Activated B cell treated with CpG ODN at 0.5 μM for 24 hours (primary cell): ENCODE measurements at places on chromosomes 4 and X.

GRCh38 chrX:8653956-8654355, 78.0 kb downstream of the ANOS1 start:
- no peak for DNase-seq

DNA sequence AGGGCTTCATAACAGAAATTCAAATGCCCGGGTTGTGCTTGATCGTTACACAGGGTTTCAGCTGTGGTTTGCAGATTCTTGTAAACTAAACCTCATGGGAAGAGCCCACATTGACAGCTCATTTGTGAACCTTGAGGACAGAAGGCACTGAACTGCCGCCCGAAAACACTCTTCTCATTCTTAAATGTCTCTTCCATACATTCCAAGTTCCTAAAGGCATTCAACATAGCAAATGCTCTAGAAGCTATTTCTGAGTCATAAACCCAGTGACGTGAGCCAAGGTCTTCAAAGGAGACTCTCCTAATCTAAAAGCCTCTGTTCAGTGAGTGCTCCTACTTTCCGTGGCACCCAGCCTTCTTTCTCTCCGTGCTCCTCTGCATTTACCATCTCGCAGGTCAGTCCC, 737.8 kb upstream of the FRG1 start:
- no peak for DNase-seq

GRCh38 chr4:2512396-2513135, 23.9 kb upstream of the FAM193A start:
- no peak for DNase-seq

- no peak for DNase-seq
Measured at GRCh38 chrX:30593440-30594200, 16.1 kb upstream of the TASL start.

DNA sequence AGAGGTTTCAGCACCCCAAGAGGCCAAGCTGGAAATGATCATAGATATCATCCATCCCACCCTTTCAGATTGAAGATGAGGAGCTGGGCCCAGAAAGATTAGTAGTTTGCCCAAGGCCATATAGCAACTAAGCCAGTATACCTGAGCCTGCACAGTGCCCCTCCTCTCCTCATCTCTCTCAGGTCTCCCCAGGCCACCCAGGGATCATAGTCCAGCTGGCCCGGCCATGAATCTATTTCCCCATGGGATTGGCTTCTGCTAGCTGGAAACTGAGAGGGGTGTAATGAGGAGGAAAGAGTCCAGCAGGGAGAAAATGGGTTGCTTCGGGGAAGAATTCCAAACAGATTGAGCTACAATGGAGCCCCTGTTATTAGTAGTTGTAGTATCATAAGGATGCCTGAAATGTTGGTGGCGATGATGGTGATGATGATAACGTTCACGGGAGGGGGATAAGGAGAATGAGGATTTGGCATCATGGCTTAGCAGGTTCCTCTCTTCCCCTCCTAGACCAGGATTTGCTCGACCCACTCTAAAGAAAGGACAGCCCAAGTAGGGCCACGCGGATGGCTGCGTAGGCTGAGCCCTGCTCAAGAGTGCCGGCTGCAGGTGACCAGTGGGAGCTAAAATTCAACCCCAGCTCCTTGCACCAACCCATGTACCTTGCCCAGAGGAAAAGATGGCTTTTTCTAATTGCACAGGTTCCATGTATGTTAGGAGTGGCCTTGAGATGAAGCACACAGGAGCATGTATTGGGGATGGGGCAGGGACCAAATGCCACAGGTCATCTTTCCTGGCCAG, 117.8 kb upstream of the PJA1 start:
- no peak for DNase-seq

DNA sequence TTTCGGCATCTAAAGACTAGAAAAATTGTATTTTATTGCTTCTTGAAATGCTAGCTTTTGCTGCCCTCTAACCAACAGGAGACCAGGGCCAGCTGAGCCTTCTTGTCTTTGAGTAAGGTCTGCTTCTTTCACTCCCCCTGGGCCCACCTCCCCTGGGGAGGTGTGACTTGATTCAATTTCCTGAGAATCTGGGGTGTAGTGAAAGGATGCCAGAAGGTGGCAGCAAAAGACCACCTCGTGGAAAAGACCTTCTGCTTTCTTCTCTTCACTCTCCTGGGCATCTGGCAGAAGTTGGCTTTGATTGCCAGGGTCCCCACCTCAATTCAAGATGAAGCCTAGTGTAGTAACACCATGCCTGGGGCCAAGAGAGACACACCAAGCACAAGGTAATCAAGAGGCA, 96.5 kb upstream of the MAOA start:
- DNase-seq, result peak; percentile 13

- no peak for DNase-seq
Measured at GRCh38 chr4:26885912-26886274, 25.3 kb downstream of the STIM2 start.

GRCh38 chr4:53644607-53645006, 53.3 kb upstream of the LNX1 start:
- DNase-seq, result no peak

DNA sequence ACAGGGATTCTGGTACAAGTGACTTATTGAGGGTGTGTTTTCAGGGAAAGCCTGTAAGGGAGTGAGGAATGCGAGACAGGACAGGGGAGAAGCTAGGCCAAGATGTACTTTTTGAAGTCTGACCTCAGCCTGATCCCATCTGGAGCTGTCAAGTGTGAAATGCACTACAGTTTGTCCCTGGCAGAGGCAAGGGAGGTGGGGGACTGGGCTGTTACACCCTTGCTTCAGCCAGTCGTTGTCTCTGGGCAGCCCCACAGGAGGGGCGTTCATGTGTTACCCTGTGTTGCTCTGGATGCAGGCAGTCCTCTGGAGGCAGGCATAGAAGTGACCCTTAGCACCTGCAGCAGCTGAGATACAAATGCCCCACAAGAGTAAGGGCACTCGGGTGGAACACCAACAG, 25.8 kb downstream of the PPEF1 start:
- no peak for DNase-seq

GRCh38 chrX:137519459-137519858, 46.5 kb upstream of the ZIC3 start:
- no peak for DNase-seq

- DNase-seq, result peak; percentile 18
Measured at GRCh38 chr4:40621592-40622512, 7.8 kb downstream of the RBM47 start.

DNA sequence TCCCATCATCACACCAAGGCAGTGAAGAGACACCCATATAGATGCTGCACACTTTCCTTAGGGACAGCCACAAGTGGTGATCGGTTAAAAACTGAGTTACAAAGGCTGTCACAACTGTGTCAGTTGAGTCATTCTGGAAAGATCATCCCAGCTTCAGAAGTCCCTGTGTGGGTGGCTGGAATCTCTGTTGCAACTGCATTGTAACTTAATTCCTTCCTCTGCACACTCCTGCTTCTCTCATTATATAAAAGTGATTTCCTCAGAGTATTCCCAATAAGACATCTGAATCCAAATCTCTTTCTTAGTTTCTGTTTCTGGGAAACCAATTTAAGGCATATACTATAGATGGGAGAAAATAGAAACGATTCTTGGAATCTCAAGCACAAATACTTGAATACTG, 88.1 kb downstream of the FSTL5 start:
- no peak for DNase-seq

- DNase-seq, result no peak
Measured at GRCh38 chr4:110480031-110480549, 4.1 kb downstream of the ENPEP start.
